ENCODE measurements at places on chromosomes 6 and 20.

GRCh38 chr20:60331688-60332300, 373.6 kb downstream of the CDH26 start:
- no peak for DNase-seq

- no peak for DNase-seq
These were observed 52.9 kb downstream of the EDN1 start for GRCh38 chr6:12343122-12343439.

DNA sequence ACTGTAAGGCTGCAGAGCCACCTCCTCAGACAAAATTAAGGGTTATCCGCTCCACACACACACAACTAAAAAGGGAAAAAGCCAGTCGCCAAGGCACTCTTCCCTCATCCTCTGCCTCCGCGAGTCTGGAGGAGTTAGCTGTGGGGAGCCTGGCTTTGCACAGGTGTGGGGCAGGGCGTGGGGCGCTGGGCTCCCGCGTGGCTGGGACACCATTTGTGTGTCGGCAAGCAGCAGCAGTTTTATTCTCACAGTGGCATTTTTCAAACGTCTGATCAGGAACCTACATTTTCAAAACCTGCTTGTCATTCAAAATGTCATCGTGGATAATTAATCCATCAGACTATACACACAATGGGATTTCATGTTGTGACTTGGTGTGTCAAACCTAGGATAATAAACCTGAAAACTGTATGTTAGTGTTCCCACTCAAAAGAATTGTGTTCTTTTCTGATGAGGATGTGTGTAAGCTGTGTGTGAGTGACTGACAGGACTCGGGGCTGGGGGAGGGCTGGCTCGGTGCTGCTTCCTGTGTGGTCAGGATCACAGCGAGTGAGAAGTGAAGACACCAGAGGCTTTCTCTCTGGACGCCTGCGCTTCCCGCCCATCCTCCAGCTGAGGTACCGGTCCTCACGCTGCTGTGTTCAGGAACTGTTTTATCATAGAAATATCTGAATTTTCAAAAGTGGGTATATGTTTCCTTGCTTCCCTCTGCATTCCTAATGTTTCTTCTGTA, 83.1 kb downstream of the IRF4 start:
- DNase-seq: peak; percentile 35

DNA sequence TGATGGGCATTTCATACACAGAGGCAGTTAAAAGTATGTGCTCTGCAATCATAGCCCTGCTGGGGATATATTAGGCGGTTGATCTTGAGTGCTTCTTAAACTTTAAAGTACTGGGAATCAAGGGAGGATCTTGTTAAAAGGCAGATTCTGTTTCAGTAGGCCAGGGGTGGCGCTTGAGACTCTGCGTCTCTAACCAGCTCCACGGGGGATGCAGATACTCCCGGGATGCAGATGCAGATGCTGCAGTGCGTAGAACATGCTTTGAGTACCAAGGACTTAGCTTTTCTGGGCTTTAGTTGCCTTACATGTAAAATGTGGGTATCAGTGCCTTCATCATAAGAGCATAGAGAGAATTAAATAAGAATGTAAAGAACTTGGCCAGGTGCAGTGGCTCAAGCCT, 44.4 kb upstream of the ENPP5 start:
- DNase-seq: no peak

GRCh38 chr6:90195094-90195829, 101.4 kb downstream of the BACH2 start:
- DNase-seq: no peak

DNA sequence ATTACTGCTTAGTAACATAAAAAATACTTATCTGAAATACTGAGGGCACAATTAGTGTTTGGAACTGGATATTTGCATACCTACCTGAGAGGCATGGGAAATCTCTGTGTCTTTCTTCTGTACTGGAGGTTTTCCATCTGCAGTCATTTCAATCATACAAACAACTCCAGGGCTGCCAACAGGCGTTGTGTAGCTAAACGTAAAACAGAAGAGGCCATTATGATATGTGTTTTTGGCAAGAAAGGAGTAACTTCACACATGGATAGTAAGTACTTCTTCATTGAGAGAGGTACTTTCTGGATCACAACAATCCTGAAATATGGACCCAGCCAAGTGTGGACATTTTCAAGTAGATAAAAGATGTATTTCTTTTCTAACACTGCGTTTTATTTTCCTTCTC, 363.4 kb downstream of the PHF3 start:
- no peak for DNase-seq

GRCh38 chr6:11778648-11779328, at the start of gene ADTRP:
ADTRP (minus strand) TSS chr6:11778803; CDS start chr6:11778759, 44 bp downstream.
- DNase-seq: peak; percentile 60

All from left colon (tissue), 2 donors.